Osteocyte (in vitro differentiated cells): ENCODE measurements at places on chromosomes 3 and 15. TPM values are rescaled to one million over a fixed set of nuclear protein-coding genes. Genes with fewer than 3 reads are reported as not detected.

- peaks cover 4% of the 10 kb centered on the region for H3K36me3 ChIP-seq
- no peak overlapping the region for H3K4me3 ChIP-seq
- H3K27ac ChIP-seq: peak overlapping the region; percentile 70
These were observed 65.1 kb upstream of the MBNL1 start for GRCh38 chr3:152203652-152204051.

DNA sequence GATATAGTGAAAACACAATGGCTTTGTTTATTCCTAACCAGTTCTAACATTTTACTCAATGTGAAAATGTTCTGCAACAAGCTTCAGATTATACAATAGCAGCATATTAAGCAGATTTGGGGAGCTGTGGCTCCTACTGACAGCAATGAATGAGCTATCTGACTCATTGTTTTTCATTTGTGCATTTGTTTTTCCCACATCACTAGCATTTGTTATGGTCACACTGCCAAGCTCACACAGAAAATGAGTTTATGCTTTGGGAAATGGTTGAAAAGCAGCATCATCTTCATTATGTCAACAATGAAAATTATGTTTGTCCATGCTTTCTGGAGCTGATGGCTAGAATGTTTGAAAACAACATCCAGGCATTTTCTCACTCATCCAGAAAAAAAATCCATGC, 53.5 kb downstream of the ZPLD1 start:
- H3K4me3 ChIP-seq: no peak overlapping the region
- no peaks in the 10 kb centered on the region for H3K36me3 ChIP-seq
- DNase-seq: no peak
- H3K4me1 ChIP-seq: no peaks in the 10 kb centered on the region
- peaks cover 4% of the 10 kb centered on the region for H3K27me3 ChIP-seq

- no peak overlapping the region for H3K4me3 ChIP-seq
- H3K27ac ChIP-seq: peak overlapping the region; percentile 85
- DNase-seq: no peak
- no peaks in the 10 kb centered on the region for H3K27me3 ChIP-seq
- peaks cover 55% of the 10 kb centered on the region for H3K4me1 ChIP-seq
These were observed 37.2 kb downstream of the HMG20A start for GRCh38 chr15:77457905-77458265.

- H3K4me3 ChIP-seq: no peak overlapping the region
- H3K36me3 ChIP-seq: no peaks in the 10 kb centered on the region
These were observed 114.0 kb downstream of the FAM174B start for GRCh38 chr15:92541291-92542200.

DNA sequence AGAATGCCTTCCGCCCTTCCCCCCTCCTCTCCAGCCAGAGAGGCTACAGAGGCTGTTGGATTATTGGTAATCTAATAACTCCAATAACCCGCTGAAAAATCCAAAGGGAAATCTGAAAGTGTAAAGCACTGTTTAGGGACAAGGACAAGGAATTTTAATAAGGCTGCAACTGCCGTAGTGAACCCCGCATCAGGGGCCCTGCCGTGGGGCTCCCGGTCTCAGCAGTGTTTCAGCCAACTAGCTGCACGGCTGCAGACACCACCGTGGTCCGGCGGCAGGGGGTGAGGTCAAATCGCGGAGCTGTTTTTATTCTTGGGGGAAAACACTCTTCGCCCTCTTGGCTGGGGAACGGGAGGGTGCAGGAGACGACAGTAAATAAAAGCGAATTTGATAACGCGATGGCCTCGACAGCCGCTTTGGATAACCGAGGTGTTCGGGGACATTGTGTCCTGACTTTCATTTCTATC, 6.1 kb downstream of the BCL6 start:
- H3K36me3 ChIP-seq: no peaks in the 10 kb centered on the region
- DNase-seq: no peak
- peak overlapping the region; percentile 94 for H3K4me3 ChIP-seq

- H3K4me3 ChIP-seq: no peak overlapping the region
- no peak overlapping the region for H3K27ac ChIP-seq
- H3K27me3 ChIP-seq: peaks cover 35% of the 10 kb centered on the region
- peaks cover 25% of the 10 kb centered on the region for H3K4me1 ChIP-seq
- DNase-seq: no peak
These were observed 260.9 kb upstream of the HES1 start for GRCh38 chr3:193874997-193875593.

GRCh38 chr3:25581823-25582222, 82.9 kb downstream of the TOP2B start:
- DNase-seq: no peak
- no peak overlapping the region for H3K4me3 ChIP-seq
- peaks cover 9% of the 10 kb centered on the region for H3K36me3 ChIP-seq

NR2E3 gene
- total RNA-seq: not detected in 2 replicates
